ENCODE measurements at places on chromosomes 3 and 15. TPM values are rescaled to one million over a fixed set of nuclear protein-coding genes. Genes with fewer than 3 reads are reported as not detected.

GRCh38 chr3:154953538-154953937 lies 126.6 kb upstream of the MME start:
- H3K4me1 ChIP-seq: no peaks in the 10 kb centered on the region
- H3K27me3 ChIP-seq: no peaks in the 10 kb centered on the region
- H3K27ac ChIP-seq: no peak overlapping the region
- no peak overlapping the region for H3K4me3 ChIP-seq
- no peaks in the 10 kb centered on the region for H3K36me3 ChIP-seq
- no peak for DNase-seq

GRCh38 chr3:107662124-107662507 lies 139.4 kb downstream of the BBX start:
- no peaks in the 10 kb centered on the region for H3K36me3 ChIP-seq
- peak overlapping the region; percentile 87 for H3K27ac ChIP-seq
- H3K27me3 ChIP-seq: no peaks in the 10 kb centered on the region
- peaks cover 55% of the 10 kb centered on the region for H3K4me1 ChIP-seq

GRCh38 chr15:43082509-43082908 lies 23.3 kb downstream of the UBR1 start:
- no peak overlapping the region for H3K4me3 ChIP-seq
- H3K27ac ChIP-seq: no peak overlapping the region

- no peak for DNase-seq
- no peaks in the 10 kb centered on the region for H3K36me3 ChIP-seq
- H3K4me3 ChIP-seq: no peak overlapping the region
- no peaks in the 10 kb centered on the region for H3K4me1 ChIP-seq
- H3K27me3 ChIP-seq: no peaks in the 10 kb centered on the region
These were observed 174.7 kb upstream of the SLC24A5 start for GRCh38 chr15:47945872-47946650.

DNA sequence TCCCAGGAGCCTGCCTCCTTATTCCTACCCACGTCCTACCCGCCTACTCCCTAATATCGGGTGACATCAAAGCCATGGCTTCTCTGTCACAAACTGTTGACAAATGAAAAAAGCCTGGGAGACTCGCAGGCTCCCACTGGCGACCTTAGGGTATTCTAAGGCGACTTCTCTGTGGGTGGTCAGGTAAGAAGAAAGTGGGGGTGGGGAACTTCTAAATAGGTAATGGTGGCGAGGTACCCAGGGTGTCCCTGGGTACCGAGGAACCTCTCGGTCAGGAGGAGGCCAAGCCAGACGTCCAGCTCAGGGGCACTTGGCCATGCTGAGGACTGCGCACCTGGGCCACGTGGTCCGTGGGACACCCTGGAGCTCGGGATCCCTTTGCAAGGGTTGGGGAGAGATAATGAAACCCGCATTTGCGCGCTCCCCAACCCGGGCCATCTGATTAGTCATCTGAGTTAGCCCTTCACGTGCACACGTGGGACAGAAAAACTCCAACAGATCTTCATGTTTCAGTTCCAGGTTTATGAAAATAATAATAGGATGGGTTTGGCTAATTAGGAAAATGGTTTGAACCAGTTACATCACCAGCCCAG lies 78.2 kb downstream of the NR2F2 start:
- H3K4me1 ChIP-seq: no peaks in the 10 kb centered on the region
- H3K27ac ChIP-seq: no peak overlapping the region
- H3K4me3 ChIP-seq: no peak overlapping the region
- no peak for DNase-seq
- H3K36me3 ChIP-seq: no peaks in the 10 kb centered on the region
- H3K27me3 ChIP-seq: peaks cover 77% of the 10 kb centered on the region

- H3K4me3 ChIP-seq: no peak overlapping the region
- DNase-seq: no peak
- H3K27ac ChIP-seq: no peak overlapping the region
- H3K4me1 ChIP-seq: no peaks in the 10 kb centered on the region
- H3K36me3 ChIP-seq: no peaks in the 10 kb centered on the region
These were observed 332.8 kb downstream of the NLGN1 start for GRCh38 chr3:173730391-173730790.

DNA sequence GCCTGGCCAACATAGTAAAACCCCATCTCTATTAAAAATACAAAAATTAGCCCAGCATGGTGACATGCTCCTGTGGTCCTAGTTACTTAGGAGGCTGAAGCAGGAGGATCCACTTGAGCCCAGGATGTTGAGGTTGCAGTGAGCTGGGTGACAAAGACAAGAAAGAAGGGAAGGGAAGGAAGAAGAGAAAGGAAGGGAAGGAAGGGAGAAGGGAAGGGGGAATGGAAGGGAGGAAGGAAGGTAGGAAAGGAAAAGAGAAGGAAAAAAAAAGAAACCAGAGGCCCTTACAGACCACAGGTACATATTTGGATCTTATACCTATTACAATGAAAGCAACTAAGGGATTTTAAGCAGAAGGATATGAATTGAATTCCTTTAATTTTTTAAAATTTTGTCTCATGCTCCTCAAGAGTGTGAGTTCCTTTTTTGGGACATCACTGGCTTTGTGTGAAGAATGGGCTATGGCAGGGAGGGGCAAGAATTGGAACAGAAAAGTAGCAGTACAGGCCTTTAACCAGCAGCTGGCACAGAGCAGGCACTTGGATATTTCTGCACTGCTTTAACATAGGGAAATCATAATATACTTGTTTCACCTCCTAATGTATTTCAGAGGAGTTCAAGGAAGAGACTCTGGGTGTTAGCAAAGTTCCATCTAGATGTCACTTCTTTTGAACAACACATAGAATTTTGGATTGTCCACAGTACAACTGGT lies 7.9 kb downstream of the RAB27A start:
- no peaks in the 10 kb centered on the region for H3K36me3 ChIP-seq
- H3K4me1 ChIP-seq: peaks cover 25% of the 10 kb centered on the region
- no peak overlapping the region for H3K4me3 ChIP-seq

- H3K27ac ChIP-seq: no peak overlapping the region
- no peak for DNase-seq
- no peaks in the 10 kb centered on the region for H3K27me3 ChIP-seq
These were observed 4.6 kb upstream of the RTP2 start for GRCh38 chr3:187706971-187707370.

DNA sequence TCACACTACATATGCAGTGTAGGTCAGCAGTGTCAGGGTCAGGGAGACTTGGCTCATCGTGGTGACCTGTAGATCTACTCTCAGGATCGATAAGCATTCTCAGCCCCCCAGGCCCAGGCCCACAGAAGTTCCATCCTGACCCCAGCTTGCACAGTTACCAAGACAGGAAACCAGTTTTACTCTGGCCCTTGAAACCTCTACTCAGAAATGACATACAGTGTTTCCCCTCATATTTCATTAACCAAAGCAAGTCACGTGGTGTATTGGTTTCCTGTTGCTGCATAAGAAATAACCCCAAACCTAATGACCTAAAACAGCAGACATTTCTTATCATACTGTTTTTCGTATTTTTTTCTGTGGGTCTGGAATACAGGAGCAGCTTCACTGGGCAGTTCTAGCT lies 242.2 kb downstream of the SLCO3A1 start:
- H3K27ac ChIP-seq: no peak overlapping the region
- no peaks in the 10 kb centered on the region for H3K27me3 ChIP-seq
- peak; percentile 57 for DNase-seq
- H3K4me3 ChIP-seq: no peak overlapping the region
- peaks cover 12% of the 10 kb centered on the region for H3K4me1 ChIP-seq

DNA sequence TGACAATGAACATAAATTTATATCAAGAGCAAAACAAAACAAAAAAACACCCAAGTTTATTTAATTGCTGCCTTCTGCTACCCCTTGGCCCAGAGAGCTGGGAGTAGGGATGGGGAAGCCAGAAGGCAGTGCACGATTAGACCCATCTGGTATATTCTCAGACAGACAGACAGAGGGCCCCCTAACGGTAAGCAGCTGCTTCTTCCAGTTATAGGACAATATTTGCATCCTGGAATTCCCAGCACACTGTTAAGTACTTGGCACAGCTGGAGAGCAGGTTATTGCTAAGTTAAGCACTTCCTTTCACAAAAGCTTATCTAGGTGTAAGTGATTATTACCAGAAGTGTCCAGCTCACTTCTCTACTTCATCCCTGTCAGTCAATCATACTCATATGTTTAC lies 39.3 kb downstream of the C2CD4B start:
- H3K27ac ChIP-seq: no peak overlapping the region
- no peaks in the 10 kb centered on the region for H3K36me3 ChIP-seq
- no peak overlapping the region for H3K4me3 ChIP-seq
- peaks cover 3% of the 10 kb centered on the region for H3K4me1 ChIP-seq
- peaks cover 3% of the 10 kb centered on the region for H3K27me3 ChIP-seq
- no peak for DNase-seq

GRCh38 chr3:125148016-125148812 lies 64.3 kb downstream of the SLC12A8 start:
- no peaks in the 10 kb centered on the region for H3K27me3 ChIP-seq
- H3K27ac ChIP-seq: no peak overlapping the region
- H3K36me3 ChIP-seq: no peaks in the 10 kb centered on the region
- DNase-seq: no peak

DNA sequence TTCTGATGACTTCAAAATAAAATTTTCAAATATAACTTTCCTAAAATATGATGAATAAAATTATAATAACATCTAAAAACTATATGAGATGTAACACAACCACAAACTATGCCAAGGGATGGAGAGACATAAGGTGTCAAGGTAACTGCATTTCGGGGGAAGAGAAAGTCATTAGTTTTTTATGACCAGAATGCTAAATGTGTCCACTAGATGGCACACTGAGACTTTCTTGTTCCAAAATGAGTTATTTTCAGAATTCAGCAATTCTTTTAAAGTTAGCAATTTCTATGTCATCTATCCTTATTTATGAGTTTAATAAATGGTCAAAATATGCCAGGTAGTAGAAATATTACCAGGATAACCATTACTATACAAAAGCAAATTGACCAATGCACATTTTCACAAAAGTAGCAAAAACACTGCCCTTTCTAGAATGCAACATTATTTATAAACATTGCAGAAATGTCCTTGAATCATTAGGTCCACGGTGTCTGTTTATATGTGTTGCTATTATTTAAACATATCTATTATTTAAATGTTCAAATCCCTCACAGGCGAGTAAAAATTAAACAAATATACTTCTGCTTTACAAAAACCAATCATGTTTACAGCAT lies 374.2 kb downstream of the PLCL2 start:
- H3K4me1 ChIP-seq: no peaks in the 10 kb centered on the region
- H3K4me3 ChIP-seq: no peak overlapping the region
- no peak overlapping the region for H3K27ac ChIP-seq
- no peaks in the 10 kb centered on the region for H3K36me3 ChIP-seq

GRCh38 chr3:66577426-66578203 lies 76.8 kb upstream of the LRIG1 start:
- H3K36me3 ChIP-seq: no peaks in the 10 kb centered on the region
- H3K27me3 ChIP-seq: peaks cover 23% of the 10 kb centered on the region
- no peak overlapping the region for H3K4me3 ChIP-seq
- no peaks in the 10 kb centered on the region for H3K4me1 ChIP-seq

GRCh38 chr3:464255-464654 lies 267.7 kb downstream of the CHL1 start:
- no peak overlapping the region for H3K4me3 ChIP-seq
- H3K27ac ChIP-seq: no peak overlapping the region
- no peaks in the 10 kb centered on the region for H3K4me1 ChIP-seq

DNA sequence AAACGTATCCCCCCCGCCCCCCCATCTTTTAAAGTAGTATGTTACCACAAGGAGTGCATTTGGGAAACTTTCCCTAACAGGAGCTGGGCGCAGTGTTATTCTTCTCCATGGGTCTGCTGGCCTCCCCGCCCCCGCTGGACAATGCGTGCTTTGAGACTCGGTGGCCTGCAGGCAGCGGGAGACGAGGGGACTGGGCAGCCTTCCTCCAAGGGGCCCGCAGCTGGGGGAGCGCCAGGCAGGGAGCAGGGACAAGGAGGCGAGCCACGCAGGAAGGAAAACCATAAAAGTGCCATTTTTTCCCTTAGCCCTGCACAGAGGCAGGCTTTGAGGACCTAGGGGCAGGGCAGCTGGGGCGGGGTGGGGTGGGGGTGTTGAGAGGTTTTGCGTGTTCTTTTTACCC lies 14.1 kb downstream of the SOX2 start:
- no peak for DNase-seq
- H3K36me3 ChIP-seq: no peaks in the 10 kb centered on the region

DNA sequence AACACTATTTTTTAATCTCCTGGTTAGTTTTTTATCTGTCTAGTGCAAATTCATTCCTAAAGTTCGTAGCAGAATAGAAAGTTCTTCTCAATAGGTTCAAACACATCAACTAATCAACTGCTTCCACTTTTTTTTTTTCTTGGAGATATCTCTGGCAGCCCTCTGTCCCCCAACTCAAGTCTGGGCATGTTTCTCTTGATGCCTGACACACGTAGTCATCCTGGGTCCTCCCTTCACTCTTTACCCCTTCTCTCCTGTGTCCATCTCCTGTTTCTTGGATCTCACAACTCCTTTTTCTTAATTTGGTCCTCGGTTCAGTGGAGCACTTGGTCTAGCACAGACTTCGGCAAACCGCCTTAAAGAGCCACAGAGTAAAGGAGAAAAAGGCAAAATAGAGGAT lies 14.4 kb downstream of the TNFAIP8L3 start:
- H3K27ac ChIP-seq: no peak overlapping the region
- H3K4me1 ChIP-seq: peaks cover 33% of the 10 kb centered on the region
- no peaks in the 10 kb centered on the region for H3K36me3 ChIP-seq
- H3K4me3 ChIP-seq: no peak overlapping the region

- H3K27me3 ChIP-seq: no peaks in the 10 kb centered on the region
- H3K4me1 ChIP-seq: peaks cover 7% of the 10 kb centered on the region
- no peak overlapping the region for H3K4me3 ChIP-seq
- H3K27ac ChIP-seq: no peak overlapping the region
- no peaks in the 10 kb centered on the region for H3K36me3 ChIP-seq
- no peak for DNase-seq
These were observed 58.1 kb upstream of the MRPS22 start for GRCh38 chr3:139285691-139286090.

DNA sequence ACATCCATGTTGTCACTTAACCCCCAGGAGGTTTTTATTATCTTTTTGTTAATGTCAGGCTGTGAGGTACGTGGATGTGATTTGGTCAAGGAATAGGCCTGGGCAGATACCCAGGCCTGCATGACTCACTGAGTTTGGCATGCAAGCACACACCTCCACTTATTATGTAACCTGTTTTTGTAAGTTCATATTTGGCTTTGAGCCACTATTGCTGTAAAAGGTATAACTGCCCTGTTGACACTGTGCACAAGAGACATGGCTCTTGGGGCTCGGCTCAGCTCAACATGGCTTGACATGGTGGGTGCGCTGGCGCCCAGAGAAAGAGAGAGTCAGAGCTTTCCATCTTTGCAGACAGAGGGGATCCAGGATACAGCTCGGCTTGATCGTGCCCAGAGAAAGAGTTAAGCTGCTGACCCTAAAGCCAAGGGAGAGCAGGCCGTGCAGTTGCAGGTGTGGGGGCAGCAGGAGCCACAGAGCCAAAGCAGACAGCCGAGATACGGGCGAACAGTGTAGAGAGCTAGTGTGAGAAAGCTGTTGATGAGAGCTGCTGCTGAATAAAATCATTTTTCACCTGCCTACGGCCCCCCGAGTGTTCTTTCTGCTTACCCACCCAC lies 67.9 kb upstream of the UNC13C start:
- H3K27me3 ChIP-seq: no peaks in the 10 kb centered on the region
- H3K4me3 ChIP-seq: no peak overlapping the region
- DNase-seq: no peak
- no peaks in the 10 kb centered on the region for H3K4me1 ChIP-seq
- no peaks in the 10 kb centered on the region for H3K36me3 ChIP-seq

GRCh38 chr15:79076661-79077060 lies 13.9 kb downstream of the RASGRF1 start:
- no peaks in the 10 kb centered on the region for H3K27me3 ChIP-seq
- no peak for DNase-seq
- H3K4me3 ChIP-seq: no peak overlapping the region
- H3K4me1 ChIP-seq: no peaks in the 10 kb centered on the region
- H3K27ac ChIP-seq: no peak overlapping the region
- no peaks in the 10 kb centered on the region for H3K36me3 ChIP-seq

Gene NPAP1
- not detected for total RNA-seq

Gene RBM6
- total RNA-seq: 50.7 TPM

Gene HTR3E
- not detected for total RNA-seq

Gene IGSF10
- 2.7 TPM for total RNA-seq

Gene TRPM7
- 124 TPM for total RNA-seq

Gene GPR62
- total RNA-seq: not detected
